Activated T-cell treated with anti-CD3 and anti-CD28 coated beads, Interleukin-2, amount 50 U/mL, for 24 hours (primary cell): ENCODE measurements at places on chromosomes 13 and 19.

- no peak for DNase-seq
Observed at GRCh38 chr13:50334115-50334778, 319.0 kb downstream of the KCNRG start.

DNA sequence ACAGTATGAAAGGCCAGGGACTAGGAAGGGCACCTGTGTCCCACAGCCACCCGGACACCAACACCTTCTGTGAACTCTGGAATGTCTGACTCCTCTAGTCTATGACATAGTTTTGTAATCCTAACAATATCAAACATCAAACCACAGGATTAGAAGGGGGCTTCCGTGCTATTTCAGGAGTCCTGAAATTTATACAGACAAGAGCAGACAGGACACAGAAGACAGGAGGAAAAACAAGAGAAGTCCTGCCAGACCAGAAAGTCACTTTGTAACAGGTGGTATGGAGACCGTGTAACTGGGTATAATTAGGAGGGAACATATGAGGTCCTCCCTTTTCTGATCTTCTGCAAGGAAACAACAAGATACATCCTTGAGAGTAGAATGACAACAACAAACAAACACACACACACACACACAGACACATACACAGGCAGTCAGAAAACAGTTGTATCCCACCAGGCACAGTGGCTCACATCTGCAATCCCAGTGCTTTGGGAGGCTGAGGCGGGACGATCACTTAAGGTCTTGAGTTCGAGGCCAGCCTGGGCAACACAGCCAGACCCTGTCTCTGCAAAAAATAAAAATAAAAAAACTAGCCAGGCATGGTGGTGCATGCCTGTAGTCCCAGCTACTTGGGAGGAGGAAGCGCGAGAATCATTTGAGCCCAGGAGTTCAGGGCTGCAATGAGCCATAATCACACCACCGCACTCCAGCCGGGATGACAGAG, 13.1 kb downstream of the INSR start:
- no peak for DNase-seq

DNA sequence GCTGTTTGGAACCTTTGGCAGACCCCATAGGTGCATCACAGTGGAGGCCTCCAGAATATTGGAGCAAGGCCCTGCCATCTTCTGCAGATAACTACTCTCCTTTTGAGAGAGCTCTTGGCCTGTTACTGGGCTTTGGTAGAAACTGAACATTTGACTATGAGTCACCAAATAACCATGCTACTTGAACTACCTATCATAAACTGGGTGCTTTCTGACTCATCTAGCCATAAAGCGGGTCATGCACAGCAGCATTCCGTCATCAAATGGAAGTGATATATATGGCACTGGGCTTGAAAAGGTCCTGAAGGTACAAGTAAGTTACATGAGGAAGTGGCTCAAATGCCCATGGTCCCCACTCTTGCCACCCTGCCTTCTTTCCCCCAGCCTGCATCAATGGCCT, 782.5 kb upstream of the SLITRK6 start:
- DNase-seq, result no peak

DNA sequence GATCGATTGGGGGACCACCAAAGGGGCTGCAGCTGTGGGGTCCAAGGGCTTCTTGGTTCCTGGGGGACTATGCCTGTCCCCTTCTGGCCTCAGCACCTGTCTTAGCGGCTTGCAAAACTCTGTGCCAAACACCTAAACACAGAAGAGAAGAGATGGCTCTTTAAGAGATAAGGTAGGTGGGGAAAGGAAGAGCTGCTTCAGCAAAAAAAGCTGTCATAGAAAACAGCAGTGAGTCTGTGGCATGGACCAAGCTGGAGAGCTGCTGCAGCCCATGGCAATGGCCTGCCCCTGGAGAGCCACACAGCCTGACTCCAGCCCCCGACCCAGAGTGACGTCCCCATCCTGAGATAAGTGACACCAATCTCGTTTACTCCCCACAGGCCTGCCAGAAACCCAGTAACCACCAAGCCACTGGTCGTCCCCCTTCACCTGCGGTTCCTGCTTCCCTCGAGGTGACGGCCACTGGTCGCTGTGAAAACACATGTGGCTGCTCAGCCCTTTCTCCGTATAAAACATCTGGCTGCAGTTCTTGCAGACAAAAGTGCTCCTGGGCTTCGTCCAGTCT, 25.0 kb upstream of the NAPA start:
- DNase-seq, result no peak

- DNase-seq, result no peak
Observed at GRCh38 chr19:45047188-45047797, 8.4 kb downstream of the CLASRP start.

DNA sequence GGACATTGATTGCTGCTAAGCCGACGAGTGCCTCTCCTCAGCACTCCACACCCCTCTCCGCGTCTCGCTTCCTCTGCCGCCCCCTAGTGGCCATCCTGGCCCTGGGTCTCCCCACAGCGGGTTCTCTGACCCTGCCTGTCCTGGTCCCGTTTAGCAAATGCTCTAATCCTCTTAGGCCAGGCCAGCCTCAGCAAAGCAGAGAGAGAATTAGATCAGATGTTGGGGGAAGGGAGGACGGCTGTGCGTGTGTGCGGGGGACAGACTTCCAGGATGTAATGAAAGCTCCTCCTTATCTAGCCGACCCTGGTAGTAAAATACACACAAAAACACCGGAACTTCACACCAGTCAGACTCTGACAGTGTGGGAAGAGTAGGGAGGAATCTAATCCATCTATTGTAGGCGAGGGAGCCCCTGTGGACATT, 4.5 kb downstream of the TPRX2 start:
- peak; percentile 91 for DNase-seq

DNA sequence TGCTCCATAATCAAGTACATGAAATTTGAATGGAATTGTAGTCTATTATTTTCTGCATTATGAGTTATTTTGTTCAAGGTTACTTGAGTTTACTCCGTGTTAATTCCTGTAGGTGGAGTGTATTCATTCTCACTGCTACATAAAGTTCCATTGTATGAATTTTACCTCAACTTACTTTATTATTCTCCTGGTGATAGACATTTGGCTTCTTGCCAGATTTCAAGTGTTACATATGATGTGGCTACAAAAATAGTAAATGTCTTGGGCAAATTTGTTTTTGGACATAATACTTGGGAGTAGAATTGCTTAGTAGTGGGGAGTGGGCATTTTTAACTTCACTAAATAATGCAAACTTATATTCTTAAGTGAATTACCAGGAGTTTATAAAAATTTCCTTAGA, 328.9 kb downstream of the SHISA2 start:
- no peak for DNase-seq

DNA sequence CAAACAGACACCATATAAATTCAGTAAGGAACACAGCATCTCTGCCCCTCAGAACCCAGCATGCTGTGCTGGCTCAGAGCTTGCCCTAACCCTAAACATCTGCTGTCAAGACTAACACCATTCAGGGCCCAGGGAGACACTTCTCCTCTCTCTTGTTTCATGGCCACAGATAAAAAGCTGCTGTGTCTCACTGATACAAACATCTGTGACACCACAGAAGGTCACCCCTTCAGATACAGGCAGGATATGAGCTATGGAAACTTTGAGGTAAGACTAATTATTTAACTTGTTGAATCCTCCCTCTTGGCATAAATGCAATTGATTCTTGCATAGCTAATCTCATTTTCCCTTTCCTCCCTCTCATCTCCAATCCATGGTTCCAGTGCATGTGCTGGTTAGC, 61.6 kb upstream of the GPR12 start:
- DNase-seq, result no peak

DNA sequence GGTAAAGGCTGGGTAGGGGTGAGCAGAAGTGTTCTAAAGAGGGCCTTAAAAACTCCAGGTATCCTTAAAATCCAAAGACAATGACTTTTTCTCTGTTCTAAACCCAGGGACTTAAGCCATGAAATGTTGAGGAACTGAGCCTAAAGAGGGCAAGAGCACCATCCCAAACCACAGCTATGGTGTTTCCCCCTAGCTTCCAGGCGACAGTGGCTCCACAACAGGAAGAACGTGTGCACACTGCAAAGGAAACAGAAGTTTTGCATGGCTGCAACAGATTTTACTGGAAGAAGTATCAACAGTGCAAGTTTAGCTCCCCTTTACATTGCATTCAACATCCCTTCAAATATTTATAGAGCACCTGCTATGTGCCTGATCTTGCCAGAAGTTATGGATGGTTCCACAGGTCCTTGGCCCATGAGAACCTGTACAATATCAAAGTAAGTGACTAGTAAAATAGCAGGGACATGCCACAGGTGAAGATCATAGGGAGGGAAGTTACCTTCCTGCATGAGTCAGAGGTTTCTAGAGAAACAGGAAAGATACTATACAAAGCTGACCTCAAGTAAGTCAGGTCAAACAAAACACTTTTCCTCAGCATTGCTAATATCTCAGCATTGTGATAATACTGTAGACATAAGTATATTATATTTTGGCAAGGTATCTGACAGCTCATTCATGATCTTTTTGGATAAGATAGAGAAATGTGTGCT, 8.4 kb upstream of the KCTD12 start:
- DNase-seq, result no peak

DNA sequence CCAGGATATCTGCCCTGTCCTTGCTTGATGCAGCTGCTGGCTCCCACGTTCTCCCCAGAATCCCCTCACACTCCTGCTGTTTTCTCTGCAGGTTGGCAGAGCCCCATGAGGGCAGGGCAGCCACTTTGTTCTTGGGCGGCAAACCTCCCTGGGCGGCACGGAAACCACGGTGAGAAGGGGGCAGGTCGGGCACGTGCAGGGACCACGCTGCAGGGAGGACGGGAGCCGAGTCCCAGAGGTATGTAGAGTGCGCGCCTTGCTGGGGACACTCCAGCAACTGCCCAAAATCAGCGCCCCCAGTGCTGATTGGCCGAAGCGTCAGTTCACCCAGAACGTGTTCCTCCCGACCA, 30.3 kb upstream of the MIER2 start:
- no peak for DNase-seq

- no peak for DNase-seq
Observed at GRCh38 chr13:35238274-35238673, 238.2 kb downstream of the MAB21L1 start.

- DNase-seq, result peak; percentile 81
Observed at GRCh38 chr13:42574435-42575311, 721 bp downstream of the TNFSF11 start.

DNA sequence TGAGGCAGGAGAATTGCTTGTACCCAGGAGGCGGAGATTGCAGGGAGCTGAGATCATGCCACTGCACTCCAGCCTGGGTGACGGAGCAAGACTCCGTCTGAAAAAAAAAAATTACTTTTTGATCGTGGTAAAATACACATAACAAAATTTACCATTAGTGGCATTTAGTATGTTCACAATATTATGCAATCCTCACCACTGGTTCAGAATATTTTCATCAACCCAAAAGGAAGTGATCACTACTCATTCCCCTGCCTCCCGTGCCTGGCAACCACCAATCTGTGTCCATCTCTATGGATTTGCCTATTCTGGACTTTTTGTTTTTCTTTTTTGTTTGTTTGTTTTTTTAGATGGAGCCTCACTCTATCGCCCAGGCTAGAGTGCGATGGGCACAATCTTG, 1.2 kb upstream of the PALM3 start:
- no peak for DNase-seq

- no peak for DNase-seq
Observed at GRCh38 chr13:30936971-30937370, 4.5 kb downstream of the TEX26 start.

DNA sequence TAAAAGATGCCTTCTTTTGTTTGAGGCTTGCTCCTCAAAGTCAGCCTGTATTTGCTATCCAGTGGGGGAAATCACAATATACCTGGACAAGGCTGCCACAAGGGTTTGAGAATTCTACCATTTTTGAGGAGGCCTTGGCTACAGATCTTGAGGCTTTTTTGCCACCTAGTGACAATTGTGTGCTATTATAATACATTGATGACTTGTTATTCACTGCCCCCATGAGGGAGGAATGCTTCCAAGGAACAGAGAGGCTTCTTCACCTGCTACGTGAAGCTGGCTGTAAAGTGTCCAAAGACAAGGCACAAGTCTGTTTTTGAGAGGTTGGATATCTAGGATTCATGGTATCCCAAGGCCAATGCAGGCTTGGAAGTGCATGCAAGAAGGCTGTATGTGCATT, 72.5 kb downstream of the ZNF708 start:
- no peak for DNase-seq

DNA sequence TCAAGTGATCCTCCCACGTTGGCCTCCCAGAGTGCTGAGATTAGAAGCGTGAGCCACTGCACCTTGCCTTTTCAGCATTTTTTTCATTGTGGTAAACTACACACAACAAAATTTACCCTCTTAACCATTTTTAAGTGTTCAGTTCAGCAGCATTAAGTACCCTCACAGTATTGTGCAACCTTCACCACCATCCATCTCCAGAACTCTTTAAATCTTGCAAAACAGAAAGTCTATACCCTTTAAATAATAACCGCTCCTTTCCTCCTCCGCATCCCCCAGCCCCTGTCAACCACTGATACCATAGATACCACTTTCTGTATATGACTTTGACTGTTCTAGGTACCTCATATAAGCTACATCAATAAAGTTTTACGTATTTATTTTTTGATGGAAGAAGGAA, 20.8 kb upstream of the CASP14 start:
- no peak for DNase-seq

GRCh38 chr13:77701305-77701704, 3.8 kb downstream of the SLAIN1 start:
- DNase-seq, result no peak

GRCh38 chr19:45994456-45994997, 740 bp upstream of the CCDC61 start:
- no peak for DNase-seq

DNA sequence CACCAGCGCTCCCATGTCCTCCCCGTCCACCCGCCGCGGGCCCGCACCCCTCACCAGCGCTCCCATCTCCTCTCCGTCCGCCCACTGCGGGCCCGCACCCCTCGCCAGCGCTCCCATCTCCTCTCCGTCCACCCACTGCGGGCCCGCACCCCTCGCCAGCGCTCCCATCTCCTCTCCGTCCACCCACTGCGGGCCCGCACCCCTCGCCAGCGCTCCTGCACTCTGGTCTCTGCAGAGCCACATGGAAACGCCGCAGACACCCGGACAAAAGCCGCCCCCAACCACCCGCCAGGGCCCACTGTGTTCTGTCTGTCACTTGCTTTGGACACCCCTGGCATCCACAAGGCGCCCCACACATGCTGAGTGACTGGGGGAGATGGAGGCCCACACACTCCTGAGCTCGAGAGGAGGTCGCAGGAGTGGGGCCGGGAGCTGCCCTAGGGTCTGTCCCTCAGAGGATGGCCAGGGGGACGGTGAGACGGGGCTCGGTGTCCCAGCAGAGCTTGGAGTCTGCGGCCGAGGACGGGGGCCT, 7.4 kb downstream of the CFD start:
- no peak for DNase-seq
